ENCODE measurements at places on chromosomes 3 and 15.

DNA sequence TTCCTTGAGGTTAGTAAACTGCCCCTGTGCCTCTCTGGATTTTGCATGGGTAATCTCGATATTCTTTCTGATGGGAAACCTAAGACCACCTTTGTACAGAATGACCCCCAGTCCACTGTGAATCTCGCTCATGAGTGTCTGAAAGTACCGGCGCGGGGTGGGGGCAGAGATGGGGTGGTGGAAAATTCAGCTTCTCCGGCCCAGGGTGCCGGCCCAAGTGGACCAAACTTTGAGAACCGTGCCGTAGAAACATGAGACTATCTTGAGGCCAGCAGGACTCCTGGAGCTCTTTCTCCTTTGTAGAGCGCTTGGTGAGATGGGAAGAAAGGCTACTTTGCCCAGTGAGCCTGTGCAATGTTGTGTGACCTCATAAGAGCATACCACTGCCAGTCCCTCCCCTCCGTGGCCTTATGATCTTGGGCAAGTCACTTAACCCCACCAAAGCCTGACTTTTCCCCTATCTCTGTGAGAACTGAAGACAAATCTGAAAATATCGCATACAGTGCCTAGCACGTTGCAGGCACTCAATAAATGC is 40.4 kb upstream of the VEPH1 start:
- DNase-seq = no peak

DNA sequence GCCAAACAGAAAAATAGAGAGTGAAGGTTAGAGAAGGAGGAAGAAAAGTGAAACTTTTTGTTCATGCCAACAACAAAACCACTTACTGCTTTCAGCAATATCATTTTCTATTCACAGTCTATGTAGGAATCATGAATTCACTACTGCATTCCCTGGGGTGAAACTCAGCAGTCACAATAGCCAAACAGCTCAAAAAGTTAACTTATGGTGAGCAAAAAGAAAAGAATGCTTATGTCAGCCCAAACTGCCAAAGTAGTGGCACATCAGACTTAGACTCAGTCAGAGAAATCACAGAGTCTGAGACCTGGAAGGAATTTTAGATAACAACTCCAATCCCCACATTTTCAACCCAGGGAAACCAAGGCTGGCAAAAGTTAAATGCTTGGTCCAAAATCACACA is 238.7 kb upstream of the TMCO5A start:
- DNase-seq = no peak

DNA sequence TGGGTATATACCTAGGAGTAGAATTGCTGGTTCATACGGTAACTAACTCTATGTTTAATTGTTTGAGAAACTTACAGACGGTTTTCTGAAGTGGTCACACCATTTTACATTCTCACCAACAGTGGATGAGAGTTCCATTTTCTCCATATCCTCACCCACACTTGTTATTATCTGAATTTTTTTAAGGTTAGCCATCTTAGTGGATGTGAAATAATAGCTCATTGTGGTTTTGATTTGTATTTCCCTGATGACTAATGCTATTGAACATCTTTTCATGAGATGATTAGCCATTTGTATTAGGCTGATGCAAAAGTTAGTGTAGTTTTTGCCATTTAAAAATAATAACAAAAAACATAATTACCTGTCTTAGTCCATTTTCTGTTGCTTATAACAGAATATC is 18.6 kb downstream of the CSTA start:
- no peak for DNase-seq

GRCh38 chr15:85785887-85786780 is 8.6 kb downstream of the KLHL25 start:
- no peak for DNase-seq

GRCh38 chr3:192930577-192930976 is 12.9 kb upstream of the MB21D2 start:
- no peak for DNase-seq

GRCh38 chr15:41727143-41727542 is 47.1 kb upstream of the MAPKBP1 start:
- DNase-seq = no peak

GRCh38 chr15:23402140-23402539 is 44.9 kb downstream of the GOLGA6L2 start:
- no peak for DNase-seq

- no peak for DNase-seq
Measured at GRCh38 chr3:112617285-112617684, 23.7 kb downstream of the CCDC80 start.

GRCh38 chr3:55620351-55621025 is 133.4 kb upstream of the WNT5A start:
- DNase-seq = peak; percentile 53

GRCh38 chr3:88362428-88362827 is 212.7 kb downstream of the C3orf38 start:
- DNase-seq = no peak

- no peak for DNase-seq
Measured at GRCh38 chr3:63565220-63565619, 87.3 kb upstream of the SNTN start.

DNA sequence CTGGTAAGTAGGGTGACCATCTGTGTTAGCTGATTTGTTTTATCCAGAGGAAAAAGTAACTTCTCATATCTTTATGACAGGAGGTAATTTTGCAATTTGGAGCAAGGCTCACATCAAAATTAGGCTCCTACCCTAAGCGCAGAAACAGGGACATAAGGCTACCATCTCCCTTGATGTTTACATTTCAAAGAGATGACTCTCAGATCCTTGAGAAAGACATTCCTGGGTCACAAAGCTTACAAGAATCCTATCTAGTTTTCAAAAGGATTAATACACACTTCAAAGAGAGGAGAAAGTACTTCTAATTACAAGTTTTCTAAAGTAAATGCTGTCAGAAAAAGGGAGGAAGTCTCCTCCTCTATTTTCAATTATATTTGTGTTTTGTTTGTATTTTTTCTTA is 7.0 kb downstream of the ZPLD1 start:
- DNase-seq = no peak

GRCh38 chr3:72187131-72187530 is 402.2 kb upstream of the PROK2 start:
- DNase-seq = peak; percentile 27

DNA sequence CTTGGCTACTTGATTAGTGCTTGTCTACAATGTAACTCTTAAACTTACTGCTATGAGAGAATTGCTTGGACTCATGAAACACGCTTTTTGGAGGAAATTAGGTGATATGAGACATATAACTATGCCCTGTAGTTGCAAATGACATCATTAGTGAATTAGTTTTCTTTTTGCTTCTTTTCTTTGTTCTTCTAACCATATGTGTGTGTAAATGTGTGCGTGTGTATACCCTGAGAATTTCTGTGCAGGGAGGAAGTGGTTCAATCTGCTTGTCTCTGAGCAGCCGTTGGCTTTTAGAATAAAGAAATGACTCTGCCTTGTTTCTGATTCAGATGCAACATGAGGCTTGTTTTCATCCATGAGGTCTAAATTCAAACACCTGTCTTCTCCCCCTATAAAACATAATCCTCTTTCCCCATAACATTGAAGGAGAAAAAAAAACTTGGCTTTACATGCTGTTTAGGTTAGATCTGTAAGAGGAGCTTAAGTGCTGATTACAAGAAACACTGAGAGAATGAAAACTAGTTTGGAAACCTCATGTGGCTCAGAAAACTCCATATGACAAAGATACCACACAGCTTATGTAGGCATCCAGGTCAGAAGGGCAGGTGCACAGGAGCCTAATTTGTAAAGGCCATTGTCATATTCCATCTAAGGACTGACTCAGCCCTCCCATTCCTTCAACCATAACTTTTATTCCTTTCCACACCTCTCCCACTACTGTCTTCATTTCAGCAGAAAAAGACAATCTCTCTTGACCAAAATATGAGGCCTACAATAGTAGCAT is 30.5 kb upstream of the BLM start:
- DNase-seq = peak; percentile 30

GRCh38 chr15:52784799-52785671 is 5.1 kb downstream of the ONECUT1 start:
- DNase-seq = no peak

- no peak for DNase-seq
Measured at GRCh38 chr3:111764645-111765091, 94.4 kb upstream of the PHLDB2 start.

GRCh38 chr3:11238880-11239279 is 33.3 kb upstream of the ATG7 start:
- DNase-seq = no peak

DNA sequence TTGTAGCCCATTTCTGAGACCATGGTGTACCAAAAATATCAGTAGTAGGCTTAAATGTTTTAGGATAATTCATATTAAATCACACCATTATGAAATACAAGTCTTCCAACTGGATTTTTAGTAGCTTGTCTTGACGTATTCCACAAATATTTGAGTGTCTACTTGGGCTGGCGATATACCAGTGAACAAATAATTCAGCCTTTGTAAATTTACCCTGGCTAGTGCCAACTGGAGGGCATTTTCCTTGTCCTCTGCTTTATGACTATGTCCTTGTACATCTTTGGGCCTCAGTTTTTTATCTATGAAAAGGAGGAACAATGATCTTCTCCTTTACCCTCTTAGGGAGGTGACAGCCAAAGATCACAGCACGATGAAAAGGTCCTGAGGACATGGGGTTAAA is 114.8 kb downstream of the FRMD4B start:
- DNase-seq = no peak

DNA sequence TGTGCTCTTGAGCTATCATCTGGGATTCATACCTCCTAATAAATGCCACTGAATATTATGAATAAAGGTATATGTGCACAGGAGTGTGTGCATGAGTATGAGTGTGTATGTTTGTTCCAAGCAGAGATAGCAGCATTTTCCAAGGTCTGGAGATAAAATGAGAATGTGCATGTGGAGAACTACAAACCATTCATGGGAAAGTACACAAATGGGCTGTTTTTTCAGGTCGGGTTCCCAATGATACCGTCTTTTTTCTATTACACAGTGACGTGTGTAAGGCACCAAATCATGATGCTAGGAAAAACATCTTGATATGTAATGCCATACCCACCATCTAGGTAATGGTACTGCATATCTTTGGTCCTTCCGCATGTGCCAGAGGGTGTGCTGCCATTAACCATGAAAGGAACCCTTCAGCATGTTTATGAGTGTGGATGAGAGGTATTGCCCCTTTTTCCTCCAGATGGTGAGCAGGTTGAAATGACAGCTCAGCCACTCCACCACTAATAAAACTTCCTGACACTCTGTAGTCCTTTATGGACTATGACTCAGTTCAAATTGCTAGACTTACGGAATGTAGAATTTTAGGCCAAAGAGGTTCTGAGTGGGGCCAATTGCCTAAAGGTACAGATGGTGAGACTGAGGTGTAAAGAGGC is 36.4 kb upstream of the COPB2 start:
- DNase-seq = no peak

GRCh38 chr3:45021524-45022297 is 4.4 kb upstream of the CLEC3B start:
- DNase-seq = no peak

DNA sequence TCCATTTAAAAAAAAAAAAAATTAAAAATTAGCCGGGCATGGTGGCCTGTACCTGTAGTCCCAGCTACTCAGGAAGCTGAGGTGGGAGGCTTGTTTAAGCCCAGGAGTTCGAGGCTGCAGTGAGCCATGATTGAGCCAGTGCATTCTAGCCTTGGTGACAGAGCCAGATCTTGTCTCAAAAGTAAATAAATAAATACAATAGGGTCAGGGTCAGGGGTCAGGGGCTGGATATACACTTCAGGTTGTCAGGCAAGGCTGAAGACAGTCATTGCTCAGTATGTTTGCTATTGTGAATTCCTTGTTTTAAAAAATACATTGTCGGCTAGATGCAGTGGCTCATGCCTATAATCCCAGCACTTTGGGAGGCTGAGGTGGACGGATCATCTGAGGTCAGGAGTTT is 8.1 kb upstream of the TKT start:
- DNase-seq = no peak

DNA sequence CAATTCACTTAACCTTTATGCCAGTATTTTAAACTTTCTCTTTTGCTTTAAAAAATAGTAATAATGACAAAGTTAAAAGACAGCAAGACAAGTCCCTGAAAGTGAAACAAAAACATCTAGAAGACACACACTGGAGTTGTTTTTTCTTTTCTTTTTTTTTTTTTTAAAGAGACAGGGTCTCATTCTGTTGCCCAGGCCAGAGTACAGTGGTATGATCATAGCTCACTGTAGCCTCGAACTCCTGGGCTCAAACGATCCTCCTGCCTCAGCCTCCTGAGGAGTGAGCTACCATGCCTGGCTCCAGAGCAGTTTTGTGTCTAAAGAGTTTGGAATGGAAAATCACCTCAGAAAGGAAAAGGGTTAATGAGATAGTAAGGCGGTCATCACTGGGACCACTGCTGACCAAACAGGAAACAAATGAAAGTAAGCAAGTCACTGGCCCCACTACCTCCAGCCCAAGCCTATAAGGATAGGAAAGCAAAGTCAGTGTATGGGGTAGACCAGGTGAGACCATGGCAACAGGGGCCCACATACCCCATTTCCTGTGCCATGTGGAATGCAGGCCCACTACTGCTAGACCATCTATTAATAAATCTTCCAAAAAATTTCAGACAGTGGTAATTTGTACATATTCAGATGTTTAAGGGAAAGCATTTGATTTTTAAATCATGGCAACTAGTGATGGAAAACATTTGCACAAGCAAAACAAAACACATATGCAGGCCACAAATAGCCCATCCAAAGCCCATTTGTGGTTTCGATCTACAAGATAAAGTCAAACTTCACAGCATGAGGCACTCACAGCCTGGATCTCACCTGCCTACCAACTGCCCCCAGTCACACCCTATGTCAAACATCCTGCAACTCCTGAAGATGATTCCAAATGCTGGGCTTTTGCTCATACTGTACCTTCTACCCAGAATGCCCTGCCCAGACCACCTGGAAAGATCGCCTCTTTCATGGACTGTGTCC is 62.6 kb downstream of the OSBPL10 start:
- no peak for DNase-seq

DNA sequence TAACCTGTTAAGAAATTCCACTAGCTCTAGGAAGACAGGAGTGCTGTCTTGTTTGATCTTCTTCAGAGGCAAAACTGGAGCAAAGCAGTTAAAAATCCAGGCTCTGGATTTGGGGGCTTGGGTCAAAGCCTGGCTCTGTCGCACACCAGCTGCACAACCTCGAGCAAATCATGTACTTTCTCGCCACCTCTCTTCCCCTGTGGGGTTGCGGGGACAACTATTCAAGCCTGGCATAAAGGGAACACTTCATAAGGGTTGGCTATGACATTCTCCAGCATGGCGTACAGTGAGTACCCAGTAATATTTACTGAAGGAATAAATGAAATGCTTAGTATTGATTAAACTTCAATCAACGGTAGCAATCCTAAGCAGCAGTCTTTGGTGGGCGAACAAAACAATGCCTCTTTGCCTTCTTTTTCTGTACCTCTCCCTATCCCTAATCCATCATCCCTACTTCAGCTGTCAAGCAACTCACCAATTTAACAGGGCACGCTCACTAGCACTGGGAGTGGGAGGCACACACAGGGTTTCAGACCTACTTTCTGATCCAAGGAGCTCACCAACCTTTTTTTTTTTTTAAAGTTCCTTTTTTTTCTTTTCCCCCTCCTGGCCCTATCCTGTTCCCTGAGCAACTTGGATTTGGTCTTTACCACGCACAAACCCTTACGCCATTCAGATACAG is 33.0 kb downstream of the GNB5 start:
- no peak for DNase-seq

Data from inflammatory macrophage (primary cell).